ENCODE measurements at places on chromosomes 1 and 21. TPM values are rescaled to one million over a fixed set of nuclear protein-coding genes. Genes with fewer than 3 reads are reported as not detected.

GRCh38 chr1:29387210-29387609 lies 150.9 kb downstream of the PTPRU start:
- no peaks in the 10 kb centered on the region for H3K36me3 ChIP-seq
- H3K27me3 ChIP-seq, result peaks cover 20% of the 10 kb centered on the region

The RGS18 gene
- not detected for total RNA-seq

- H3K4me1 ChIP-seq, result peaks cover 18% of the 10 kb centered on the region
- no peaks in the 10 kb centered on the region for H3K27me3 ChIP-seq
- DNase-seq, result no peak
- no peak overlapping the region for H3K4me3 ChIP-seq
- no peaks in the 10 kb centered on the region for H3K36me3 ChIP-seq
- H3K27ac ChIP-seq, result no peak overlapping the region
Observed at GRCh38 chr1:231699784-231700183, 73.2 kb downstream of the DISC1 start.

DNA sequence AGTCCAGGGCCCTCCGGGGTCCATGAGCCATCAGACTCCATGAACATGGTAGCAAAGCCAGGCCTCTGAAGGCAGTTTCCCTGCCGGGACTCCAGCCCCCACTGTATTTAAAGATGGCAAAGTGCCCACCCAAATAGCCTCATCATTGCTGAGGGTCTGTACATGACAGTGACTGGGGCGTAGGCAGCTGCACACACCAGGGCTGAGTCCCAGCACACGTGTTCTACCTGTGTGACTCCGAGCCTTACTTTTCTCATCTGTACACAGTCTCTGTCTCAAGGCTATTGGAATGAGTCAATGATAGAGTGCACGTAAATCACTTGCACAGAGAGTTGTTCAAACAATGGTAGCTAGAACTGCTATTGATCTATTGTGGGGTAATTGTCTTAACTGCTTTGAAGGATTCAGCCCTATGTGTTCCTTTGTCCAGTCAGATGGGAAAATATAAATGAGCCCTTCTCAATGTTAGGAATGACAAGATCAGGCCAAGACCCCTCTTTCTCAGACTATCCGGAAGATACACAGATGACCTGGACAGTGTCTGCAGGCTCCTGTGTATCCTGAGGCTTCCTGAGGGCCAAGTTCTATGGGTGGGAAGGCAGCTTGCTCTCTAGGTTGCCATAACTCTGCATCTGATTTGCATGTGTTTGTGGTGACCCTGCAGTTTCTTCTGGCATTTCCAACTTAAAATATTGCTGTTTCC lies 48.9 kb downstream of the RASSF5 start:
- H3K27me3 ChIP-seq, result no peaks in the 10 kb centered on the region

GRCh38 chr1:185733818-185734735 lies at the start of gene HMCN1:
Gene HMCN1 (plus strand): TSS chr1:185734391. CDS start chr1:185734780, 389 bp downstream.
- peak; percentile 66 for DNase-seq
- no peaks in the 10 kb centered on the region for H3K36me3 ChIP-seq
- peak within 1 kb of the TSS; percentile 70 for H3K4me3 ChIP-seq
- H3K27me3 ChIP-seq, result no peaks in the 10 kb centered on the region

DNA sequence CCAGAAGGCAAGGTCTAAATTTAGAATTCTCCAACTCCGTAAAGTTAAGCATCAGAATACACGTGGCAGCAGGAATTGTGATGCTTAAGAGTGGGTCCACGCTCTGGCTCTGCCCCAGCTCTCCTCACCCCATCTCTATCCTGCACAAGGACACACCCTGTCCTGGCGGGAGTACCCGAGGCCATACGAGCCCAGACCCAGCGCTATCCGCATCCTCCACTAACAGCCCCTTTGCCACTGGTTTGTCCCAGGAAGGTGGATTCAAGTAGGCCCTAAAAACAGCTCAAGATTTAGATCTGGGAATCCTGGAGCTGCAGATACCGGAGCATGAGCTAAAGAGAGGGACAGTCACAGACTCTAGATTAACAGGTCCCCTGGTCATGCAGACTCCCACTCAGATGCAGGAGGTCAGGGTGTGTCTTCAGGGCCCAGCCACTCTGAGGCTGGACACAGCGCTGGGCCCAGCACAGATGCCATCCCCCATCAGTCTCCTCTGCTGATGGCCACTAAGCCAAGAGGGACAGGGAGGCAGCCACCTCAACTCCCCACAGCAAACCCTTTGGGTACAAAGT lies 393.3 kb downstream of the NPHP4 start:
- H3K4me1 ChIP-seq, result peaks cover 15% of the 10 kb centered on the region
- no peak overlapping the region for H3K4me3 ChIP-seq
- no peak for DNase-seq
- H3K27ac ChIP-seq, result no peak overlapping the region

The ANGPTL7 gene
- total RNA-seq, result not detected

- H3K4me1 ChIP-seq, result peaks cover 11% of the 10 kb centered on the region
- H3K27ac ChIP-seq, result no peak overlapping the region
- H3K27me3 ChIP-seq, result no peaks in the 10 kb centered on the region
- peak; percentile 32 for DNase-seq
- H3K4me3 ChIP-seq, result no peak overlapping the region
Observed at GRCh38 chr1:239550178-239550577, 163.8 kb downstream of the CHRM3 start.
